EL (cell line): ENCODE measurements at places on chromosomes 12 and 14.

- DNase-seq = peak; percentile 42
Measured at GRCh38 chr12:124599074-124599999, 31.9 kb upstream of the NCOR2 start.

GRCh38 chr12:71071536-71072097, 86.2 kb downstream of the TSPAN8 start:
- no peak for DNase-seq

- peak; percentile 59 for DNase-seq
Measured at GRCh38 chr14:77862154-77862786, 62.4 kb downstream of the ADCK1 start.

DNA sequence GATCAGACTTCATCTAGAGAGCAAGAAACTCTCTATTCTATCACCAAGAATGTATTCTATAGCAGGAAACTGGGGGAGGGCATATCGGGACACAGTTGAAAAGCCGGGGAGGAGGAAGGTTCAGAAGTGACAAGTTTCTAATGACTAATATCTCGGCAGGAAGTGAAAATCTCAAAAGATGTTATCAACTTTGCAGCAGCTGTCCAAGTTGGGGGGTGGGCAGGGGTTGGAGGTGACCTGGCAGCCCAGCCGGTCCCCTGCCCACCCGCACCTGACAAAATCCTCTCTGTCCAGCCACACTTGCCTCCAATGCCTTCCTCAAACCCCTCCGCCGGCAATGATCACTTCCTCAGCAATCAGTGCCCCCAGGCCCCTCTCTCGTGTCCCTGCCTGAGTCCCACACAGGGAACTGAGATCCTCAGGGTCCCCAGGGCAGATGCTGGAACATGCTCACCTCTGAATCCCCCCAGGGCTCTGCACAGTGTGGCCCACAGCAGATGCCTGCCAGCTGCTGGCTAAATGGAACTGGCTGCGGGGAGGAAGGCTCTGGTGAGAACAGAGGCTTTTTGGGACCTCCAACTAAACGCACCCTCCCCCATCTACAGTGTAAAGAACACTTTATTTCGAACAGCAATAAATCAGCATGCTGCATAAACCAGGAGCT, 43.9 kb downstream of the CCDC88C start:
- DNase-seq = no peak
